ENCODE measurements at places on chromosomes 5 and 9.

GRCh38 chr5:34548086-34548403, 108.1 kb upstream of the RAI14 start:
- no peak for DNase-seq

GRCh38 chr9:4315582-4316215, 15.8 kb upstream of the GLIS3 start:
- DNase-seq, result no peak

- no peak for DNase-seq
Observed at GRCh38 chr9:104987743-104988142, 59.8 kb upstream of the ABCA1 start.

- no peak for DNase-seq
Observed at GRCh38 chr9:132351404-132352045, 3.3 kb downstream of the SETX start.

- DNase-seq, result no peak
Observed at GRCh38 chr5:18216729-18217128, 582.5 kb downstream of the TAF11L14 start.

- peak; percentile 16 for DNase-seq
Observed at GRCh38 chr9:116959809-116960208, 272.7 kb downstream of the TRIM32 start.

- DNase-seq, result no peak
Observed at GRCh38 chr5:94615862-94616261, 2.5 kb downstream of the KIAA0825 start.

DNA sequence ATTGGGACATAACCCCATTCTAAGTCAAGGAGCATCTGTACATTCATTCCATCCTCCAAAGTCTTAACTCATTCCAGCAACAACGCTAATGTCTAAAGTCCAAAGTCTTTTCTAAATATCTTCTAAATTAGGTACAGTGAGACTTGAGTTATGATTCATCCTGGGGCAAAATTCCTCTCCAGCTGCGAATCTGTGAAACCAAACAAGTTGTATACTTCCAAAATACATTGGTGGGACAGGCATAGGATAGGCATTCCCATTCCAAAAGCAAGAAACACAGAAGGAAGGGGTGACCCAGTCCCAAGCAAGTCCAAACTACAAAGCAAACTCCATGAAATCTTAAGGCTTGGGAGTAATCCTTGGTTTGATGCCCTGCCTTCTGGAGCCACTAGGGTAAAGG, 97.6 kb upstream of the FANCC start:
- no peak for DNase-seq

DNA sequence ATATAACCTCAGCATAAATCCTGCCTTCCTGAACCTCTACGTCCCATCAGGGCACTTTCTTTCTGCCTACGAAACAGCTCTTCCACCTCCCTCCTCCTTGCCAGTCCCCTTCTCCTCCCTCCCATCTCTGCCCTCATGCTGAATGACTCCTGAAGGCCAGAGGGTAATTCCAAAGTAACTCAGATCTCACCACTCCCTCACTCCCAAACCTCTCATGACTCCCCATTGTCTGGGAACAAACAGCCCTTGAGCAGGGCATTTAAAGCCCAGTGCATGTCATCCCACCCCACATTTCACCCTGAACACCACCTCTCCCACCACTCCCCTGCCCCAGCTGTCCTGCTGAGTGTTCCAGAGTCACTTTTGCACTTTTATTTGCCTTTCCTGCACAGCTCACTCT, 8.9 kb upstream of the FBP1 start:
- no peak for DNase-seq

GRCh38 chr5:156124708-156125107, 202.3 kb upstream of the SGCD start:
- DNase-seq, result no peak

DNA sequence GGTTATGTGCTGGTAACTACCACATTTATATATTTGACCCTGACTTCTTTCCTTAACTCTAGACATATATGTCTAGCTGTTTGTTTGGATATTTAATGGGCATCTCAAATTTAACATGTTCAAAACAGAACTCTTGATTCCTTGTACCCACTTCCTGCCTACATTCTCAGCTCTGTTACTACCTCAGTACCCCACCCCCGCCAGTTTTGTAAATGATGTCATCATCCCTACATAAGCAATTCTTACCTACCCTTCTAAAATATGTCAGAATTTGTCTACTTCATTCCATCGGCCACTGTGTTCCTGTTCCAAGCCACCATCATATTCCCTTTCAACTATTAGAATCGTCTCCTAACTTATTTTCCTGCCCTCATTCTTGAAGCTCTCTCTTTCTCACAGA, 4.8 kb downstream of the RAD50 start:
- DNase-seq, result no peak

- no peak for DNase-seq
Observed at GRCh38 chr9:18350036-18350435, 123.9 kb upstream of the ADAMTSL1 start.

- DNase-seq, result no peak
Observed at GRCh38 chr5:118981783-118982182, 6.6 kb downstream of the DTWD2 start.
